ENCODE measurements at places on chromosomes 2 and 18.

- no peak for DNase-seq
These were observed 3.4 kb upstream of the DHRS9 start for GRCh38 chr2:169065864-169066517.

DNA sequence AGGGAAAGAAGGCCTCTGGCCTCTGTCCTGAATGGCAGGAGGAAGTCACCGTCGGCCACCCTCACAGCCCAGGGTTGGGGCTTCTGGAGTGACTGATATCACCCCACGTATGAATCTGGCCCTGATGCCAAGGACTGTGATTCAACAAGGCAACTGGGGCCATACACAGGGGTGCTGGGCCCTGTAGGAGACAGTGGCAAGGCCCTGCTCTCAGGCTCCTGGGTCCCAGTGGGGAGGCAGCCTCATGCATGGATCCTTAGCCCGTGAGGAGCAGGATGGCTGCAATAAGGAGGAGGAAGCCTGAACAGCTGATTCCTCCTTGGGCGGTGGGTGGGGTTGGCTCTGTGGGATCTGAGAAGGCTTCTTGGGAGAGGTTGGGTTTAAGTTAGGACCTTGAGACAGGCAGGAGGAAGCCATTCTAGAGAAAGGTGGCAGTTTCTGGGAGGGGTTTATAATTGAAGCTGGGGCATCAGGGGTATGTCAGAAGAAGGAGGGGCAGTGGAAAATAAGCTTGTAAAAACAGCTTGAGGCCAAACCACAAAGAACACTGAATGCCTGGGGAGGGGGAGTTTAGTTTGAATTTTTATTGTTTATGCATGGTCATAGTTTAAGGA, 42.8 kb upstream of the LAPTM4A start:
- DNase-seq = no peak

GRCh38 chr18:46678785-46679399, 21.9 kb upstream of the LOXHD1 start:
- no peak for DNase-seq

DNA sequence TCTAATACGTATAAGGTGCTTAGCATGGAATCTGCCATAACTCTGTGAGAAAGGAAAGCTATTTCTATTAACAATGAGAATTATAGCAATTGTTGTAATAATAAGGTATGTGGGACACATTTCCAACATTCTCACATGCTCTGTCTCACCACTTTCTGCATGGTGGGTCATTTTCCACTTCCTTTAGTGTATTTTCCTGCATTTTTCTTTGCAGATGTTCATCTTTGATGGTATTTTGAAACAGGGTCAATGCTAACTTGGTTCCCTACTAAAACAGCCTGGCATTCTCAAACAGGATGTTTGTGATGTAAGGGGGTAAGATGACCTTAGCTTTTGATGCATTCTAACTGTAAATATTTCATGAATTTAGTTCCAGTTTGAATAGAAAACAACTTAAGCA, 54.7 kb downstream of the MYO1B start:
- no peak for DNase-seq

GRCh38 chr18:48902856-48903601, 47.7 kb downstream of the SMAD7 start:
- peak; percentile 76 for DNase-seq

DNA sequence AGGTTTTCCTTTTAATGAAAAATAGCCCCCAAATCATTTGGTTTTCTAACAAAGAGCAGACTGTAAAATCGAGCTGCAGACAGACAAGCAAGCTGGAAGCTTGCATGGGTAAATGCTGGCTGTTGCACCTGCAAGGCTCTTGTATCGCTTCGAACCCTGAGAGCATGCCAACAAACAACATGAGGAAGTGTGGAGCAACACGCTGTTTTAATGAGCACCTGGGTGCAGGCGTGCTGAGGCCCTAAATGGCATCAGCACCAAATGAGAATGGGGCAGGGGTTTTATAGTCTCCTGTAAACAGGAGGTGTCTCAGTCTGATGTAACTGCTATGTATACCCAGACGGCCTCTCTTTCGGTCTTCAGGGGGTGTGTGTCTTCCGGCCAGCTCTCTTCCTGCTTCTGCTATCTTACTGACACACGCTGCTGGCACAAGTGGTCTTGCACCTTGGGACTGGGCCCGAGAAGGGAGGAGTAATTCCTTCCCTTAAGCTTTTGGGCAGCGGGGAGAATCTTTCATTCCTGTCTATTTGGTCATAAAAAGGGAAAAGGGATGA, 31.9 kb upstream of the CDH2 start:
- no peak for DNase-seq

DNA sequence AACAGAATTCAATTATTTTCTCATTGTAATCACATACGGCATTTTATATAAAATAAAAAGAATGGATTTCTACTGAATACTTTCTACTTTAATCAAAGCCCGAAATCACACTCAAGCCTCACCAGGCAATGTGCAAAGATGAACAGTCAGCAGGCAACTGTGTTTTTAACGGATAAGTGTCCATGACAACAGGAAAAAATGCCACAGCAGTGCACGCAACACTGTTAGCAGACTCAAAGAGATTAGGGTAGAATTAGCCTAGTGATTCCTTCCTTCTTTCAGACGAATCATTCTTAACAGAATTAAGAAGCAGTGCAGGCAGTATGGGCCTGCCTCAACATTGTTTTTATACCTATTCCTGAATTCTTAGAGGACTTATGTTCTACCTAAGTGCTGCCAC, 135.6 kb downstream of the CDH2 start:
- peak; percentile 86 for DNase-seq

- DNase-seq = no peak
These were observed 120.2 kb downstream of the CD8B2 start for GRCh38 chr2:106607371-106607770.
